ENCODE measurements at places on chromosomes 3 and 15. TPM values are rescaled to one million over a fixed set of nuclear protein-coding genes. Genes with fewer than 3 reads are reported as not detected.

GRCh38 chr3:183944775-183945174, 60.1 kb upstream of the PARL start:
- H3K27me3 ChIP-seq: no peaks in the 10 kb centered on the region
- no peak overlapping the region for H3K27ac ChIP-seq
- no peak overlapping the region for H3K4me3 ChIP-seq
- H3K4me1 ChIP-seq: no peaks in the 10 kb centered on the region

- no peaks in the 10 kb centered on the region for H3K27me3 ChIP-seq
- no peaks in the 10 kb centered on the region for H3K4me1 ChIP-seq
- no peak for DNase-seq
- no peak overlapping the region for H3K27ac ChIP-seq
Observed at GRCh38 chr3:155065537-155065936, 14.6 kb upstream of the MME start.

DNA sequence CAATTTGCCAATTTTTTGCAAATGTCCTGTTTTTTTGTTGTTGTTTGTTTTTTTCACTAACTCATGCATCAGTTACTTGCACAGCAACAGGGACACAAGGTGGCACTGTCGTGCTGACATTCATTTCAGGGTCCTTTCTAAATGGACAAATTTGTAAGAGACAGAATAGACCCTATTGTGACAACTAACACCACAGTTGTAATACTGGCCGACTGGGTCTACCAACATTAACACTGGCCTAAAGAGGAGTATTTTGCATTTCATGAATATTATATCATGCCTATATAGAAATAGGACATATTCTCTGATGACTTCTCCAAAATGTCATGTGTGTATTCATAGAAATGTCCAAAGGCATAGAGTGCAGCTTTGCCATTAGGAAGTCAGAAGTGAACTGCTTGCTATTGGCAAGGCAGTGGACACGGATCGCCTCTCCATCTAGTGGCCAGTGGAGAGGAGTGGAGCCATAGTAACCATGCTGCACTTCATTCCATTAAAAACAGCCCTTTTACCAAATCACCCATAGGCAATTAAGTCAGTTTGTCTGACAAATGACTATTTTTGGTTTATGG, 54.8 kb downstream of the ZBTB20 start:
- no peaks in the 10 kb centered on the region for H3K4me1 ChIP-seq
- no peak overlapping the region for H3K4me3 ChIP-seq
- H3K27me3 ChIP-seq: no peaks in the 10 kb centered on the region
- DNase-seq: peak; percentile 35
- H3K27ac ChIP-seq: no peak overlapping the region

DNA sequence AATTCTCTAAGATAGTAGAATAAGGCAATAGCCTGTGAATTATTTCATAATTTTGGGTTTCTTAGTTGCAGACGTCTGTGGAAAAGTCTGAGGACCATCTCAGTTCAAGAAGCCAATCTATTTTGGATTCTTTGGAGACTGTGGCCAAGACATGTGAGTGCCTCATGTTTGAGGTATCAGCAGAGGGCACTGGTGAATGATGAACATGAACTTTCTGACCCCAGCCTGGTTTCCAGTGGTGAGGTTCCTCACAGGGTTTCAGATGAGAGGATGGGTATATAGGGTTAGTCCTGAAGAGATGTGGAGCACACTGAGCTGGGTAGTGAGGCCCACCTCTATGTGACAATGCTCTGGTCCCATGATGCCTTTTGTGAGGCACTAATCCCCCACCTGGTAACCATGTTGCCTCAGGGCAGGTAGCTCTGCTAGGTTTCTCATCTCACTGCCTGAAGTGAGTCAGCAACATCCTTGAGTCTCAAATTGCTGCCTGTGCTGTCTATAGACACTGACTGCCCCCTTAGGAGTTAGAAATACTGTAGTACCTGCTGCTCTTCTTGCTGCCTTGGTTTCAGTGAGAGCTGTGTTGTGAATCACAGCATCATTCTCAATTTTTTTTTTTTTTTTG, 32.3 kb downstream of the C3orf62 start:
- no peaks in the 10 kb centered on the region for H3K36me3 ChIP-seq
- H3K27me3 ChIP-seq: no peaks in the 10 kb centered on the region
- DNase-seq: no peak

DNA sequence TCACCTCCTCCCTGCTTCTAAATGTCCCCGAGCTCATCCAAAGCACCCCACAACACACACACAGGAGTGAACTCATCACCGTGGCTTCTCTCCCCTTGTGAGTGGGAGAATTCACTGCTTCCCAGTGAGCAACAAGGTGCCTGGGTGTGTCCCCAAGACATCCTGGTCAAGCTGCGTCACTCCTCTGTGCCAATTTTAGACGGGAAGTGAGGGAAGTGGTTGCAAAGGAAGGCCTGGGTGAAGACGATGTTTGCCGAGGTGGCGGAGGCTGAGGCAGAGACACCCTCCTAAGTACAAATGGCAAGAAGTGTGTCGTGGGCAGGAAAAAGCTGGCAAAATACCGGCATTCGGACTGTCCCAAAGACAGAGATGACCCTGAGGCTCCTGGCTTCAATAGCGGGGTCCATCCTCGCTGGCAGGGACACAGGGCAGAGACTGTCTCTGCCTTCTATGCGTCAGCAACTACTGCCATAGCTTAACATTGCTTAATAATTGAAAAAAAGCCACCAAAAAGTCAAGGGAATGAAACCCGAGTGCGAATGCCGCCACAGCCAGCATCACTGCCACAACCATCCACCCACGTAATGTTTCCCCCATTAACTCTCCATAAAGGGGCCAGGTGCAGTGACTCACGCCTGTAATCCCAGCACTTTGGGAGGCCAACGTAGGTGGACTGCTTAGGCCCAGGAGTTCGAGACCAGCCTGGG, 72.8 kb downstream of the VGLL4 start:
- H3K4me1 ChIP-seq: no peaks in the 10 kb centered on the region
- no peak overlapping the region for H3K27ac ChIP-seq
- no peaks in the 10 kb centered on the region for H3K27me3 ChIP-seq
- DNase-seq: no peak
- H3K4me3 ChIP-seq: no peak overlapping the region

DNA sequence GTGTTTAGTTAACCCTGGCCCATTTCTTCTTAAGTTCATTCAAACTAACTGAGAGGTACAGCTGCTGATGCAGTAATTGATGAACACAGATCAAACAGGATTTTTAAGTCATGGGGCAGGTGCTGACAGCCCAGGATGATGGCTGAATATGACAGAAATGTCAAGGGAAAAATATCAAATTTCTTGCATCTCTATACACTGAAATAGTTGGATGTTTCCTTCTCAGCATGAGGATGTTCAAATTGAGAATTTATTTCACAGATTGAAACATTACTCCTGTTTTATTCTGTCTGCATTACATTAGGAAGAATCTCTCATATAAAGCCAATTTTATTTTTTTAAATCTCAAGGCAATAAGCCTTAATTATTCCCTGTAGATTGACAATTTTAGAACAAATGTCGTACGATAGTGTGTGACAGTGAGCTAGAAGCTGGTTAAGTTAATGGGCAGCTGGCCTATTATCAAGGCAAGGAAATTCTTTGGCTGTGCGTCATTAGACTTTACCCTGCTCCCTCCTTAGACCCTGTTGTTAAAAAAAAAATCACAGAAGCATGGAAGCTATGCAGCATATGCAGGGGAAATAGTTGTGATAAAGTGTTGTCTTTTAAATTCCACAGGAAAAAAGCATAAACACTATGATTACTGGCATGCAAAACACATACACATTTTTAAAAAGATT, 183.8 kb upstream of the KCNMB2 start:
- H3K4me1 ChIP-seq: no peaks in the 10 kb centered on the region
- no peak overlapping the region for H3K4me3 ChIP-seq
- no peaks in the 10 kb centered on the region for H3K36me3 ChIP-seq
- H3K27ac ChIP-seq: no peak overlapping the region
- no peaks in the 10 kb centered on the region for H3K27me3 ChIP-seq
- DNase-seq: no peak

- H3K27me3 ChIP-seq: no peaks in the 10 kb centered on the region
- H3K4me1 ChIP-seq: no peaks in the 10 kb centered on the region
- no peaks in the 10 kb centered on the region for H3K36me3 ChIP-seq
Observed at GRCh38 chr15:92002666-92003065, 149.2 kb downstream of the SLCO3A1 start.

DNA sequence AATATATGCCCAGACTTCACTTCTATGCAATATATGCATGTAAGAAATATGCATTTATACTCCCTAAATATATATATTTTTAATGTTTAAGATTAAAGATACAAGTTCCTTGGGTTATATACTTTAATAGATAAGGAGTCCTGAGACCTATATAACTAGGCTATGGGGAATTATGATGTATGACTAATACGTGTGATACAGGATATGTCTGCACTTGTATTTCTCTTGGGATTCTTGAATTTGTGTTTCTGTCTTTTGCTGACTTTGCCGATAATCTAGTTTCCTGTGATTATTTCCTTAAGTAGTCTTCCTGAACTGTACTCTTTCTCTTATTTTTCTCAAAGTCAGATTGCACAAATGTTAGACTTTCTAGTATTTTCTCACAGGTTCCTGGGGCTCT, 109.6 kb downstream of the PIK3CB start:
- no peak overlapping the region for H3K27ac ChIP-seq
- H3K36me3 ChIP-seq: no peaks in the 10 kb centered on the region
- DNase-seq: no peak
- H3K4me3 ChIP-seq: no peak overlapping the region
- H3K4me1 ChIP-seq: no peaks in the 10 kb centered on the region
- H3K27me3 ChIP-seq: no peaks in the 10 kb centered on the region

DNA sequence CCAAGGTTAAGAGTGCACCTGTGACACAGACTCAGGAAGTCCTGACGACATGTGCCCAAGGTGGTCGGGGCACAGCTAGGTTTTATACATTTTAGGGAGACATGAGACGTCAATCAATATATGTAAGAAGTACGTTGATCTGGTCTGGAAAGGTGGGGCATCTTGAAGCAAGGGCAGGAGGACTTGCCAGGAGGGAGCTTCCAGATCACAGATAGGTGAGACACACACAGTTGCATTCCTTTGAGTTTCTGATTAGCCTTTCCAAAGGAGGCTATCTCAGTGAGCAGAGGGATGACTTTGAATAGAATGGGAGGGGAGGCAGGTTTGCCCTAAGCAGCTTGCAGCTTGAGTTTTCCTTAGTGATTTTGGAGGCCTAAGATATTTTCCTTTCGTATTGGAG, 257.4 kb downstream of the CGGBP1 start:
- H3K4me3 ChIP-seq: no peak overlapping the region
- no peaks in the 10 kb centered on the region for H3K36me3 ChIP-seq

DNA sequence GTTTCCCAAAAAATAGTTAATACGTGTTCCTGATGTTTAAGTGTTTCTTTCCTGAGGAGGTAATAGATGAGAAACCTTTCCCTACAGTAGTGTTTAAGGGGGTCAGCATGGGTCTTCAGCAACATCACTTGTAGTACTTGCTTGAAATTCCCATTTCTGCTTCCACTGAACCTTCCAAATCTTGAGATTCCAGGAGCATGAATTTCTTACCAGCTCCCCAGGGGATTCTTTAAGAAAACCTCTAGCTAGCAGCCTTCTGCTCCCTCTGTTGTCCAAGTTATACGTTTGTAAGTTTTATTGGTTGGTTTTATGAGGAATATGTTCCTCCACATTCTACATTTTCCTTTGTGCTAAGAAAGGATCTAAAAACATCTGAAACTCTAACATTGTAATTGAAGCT, 38.2 kb upstream of the ACP3 start:
- no peak overlapping the region for H3K4me3 ChIP-seq
- no peaks in the 10 kb centered on the region for H3K36me3 ChIP-seq
- H3K4me1 ChIP-seq: no peaks in the 10 kb centered on the region

DNA sequence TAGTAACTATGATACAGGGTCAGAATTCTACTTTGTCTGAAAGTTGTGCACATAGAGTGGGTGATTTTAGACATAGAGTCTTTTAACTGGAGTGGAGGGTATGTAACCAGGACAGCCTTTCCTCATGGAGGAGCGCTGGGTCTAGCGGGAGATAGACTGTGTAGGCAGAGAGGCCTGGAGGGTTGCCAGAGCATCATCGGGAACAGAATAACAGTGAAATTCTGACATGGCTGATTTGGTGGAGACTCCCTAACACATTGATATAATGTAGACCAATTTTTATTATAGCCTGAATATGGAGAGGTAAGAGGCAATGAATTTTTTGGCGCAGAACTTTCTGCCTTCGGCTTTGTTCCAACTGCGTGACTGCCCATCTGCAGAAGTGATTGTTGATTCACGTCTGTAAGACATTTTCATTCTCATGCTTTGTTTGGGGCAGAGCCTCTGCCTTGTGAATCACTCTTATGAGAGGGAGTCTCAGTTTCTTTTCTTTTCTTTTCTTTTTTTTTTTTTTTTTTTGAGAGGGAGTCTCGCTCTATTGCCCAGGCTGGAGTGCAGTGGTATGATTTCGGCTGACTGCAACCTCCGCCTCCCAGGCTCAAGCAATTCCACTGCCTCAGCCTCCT, 16.0 kb downstream of the LPP start:
- no peak for DNase-seq
- H3K36me3 ChIP-seq: no peaks in the 10 kb centered on the region
- H3K4me1 ChIP-seq: peaks cover 37% of the 10 kb centered on the region

DNA sequence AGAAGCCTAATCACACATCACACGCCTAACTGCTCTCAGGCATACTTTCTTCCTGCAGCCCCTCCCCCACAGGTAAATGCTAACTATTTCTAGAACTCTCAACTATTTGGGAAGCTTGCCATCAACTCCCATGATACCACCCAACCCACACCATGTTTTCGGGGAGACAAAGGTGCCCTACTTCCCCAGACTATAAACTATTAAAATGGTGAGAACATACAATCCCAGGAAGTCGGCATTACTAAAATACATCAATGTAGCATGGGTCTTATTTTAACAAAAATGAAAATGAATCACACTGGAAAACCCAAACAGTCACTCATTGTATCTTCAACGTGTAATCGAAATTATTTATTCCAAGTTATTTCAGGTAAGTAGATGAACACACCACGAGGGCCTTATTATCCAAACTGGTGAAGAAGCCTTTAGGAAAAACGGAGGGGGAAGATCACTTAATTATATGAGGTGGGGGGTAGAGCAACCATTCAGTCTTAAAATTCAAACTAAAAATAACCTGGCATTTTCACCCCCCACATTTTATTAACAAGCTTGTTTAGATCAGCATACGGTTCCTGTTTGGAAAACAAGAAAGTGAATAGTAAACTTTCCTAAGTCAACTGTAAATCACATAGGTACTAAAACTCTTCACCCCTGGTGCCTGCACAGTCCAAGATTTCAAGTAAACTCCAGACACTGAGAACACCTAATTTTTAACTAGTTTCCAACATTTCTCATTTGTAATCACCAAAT, 1.9 kb downstream of the TBL1XR1 start:
- no peaks in the 10 kb centered on the region for H3K27me3 ChIP-seq
- H3K36me3 ChIP-seq: no peaks in the 10 kb centered on the region
- peak overlapping the region; percentile 93 for H3K4me3 ChIP-seq
- DNase-seq: no peak
- H3K4me1 ChIP-seq: peaks cover 12% of the 10 kb centered on the region

Gene EFL1
- 40.8 TPM for total RNA-seq

Gene PRICKLE2
- 3.5 TPM for total RNA-seq

Gene CFAP100
- total RNA-seq: not detected

Gene RTP1
- not detected for total RNA-seq

Gene SIDT1
- total RNA-seq: 116 TPM

Gene PHC3
- total RNA-seq: 234 TPM

Gene GPR62
- not detected for total RNA-seq

Gene RLBP1
- not detected for total RNA-seq

Gene BMF
- 27.4 TPM for total RNA-seq

Gene CD276
- 48.7 TPM for total RNA-seq

Gene CHL1
- total RNA-seq: 6.3 TPM
